ENCODE measurements at places on chromosomes 2 and 18. TPM values are rescaled to one million over a fixed set of nuclear protein-coding genes. Genes with fewer than 3 reads are reported as not detected.

The LAMA1 gene
- total RNA-seq = 0.13 TPM

The RAPGEF4 gene
- total RNA-seq = 0.18 TPM

The ANKRD23 gene
- 3.5 TPM for total RNA-seq

The ICOS gene
- 1.0 TPM for total RNA-seq

The XIRP2 gene
- total RNA-seq = not detected

The PRSS56 gene
- not detected for total RNA-seq
